ENCODE measurements at places on chromosomes 13 and 19. TPM values are rescaled to one million over a fixed set of nuclear protein-coding genes. Genes with fewer than 3 reads are reported as not detected.

Gene PEG3
- total RNA-seq: 3.9 TPM

GRCh38 chr19:5086230-5086629 lies 117.3 kb downstream of the KDM4B start:
- no peak for DNase-seq

Gene TNFSF13B
- total RNA-seq: 5.4 TPM

DNA sequence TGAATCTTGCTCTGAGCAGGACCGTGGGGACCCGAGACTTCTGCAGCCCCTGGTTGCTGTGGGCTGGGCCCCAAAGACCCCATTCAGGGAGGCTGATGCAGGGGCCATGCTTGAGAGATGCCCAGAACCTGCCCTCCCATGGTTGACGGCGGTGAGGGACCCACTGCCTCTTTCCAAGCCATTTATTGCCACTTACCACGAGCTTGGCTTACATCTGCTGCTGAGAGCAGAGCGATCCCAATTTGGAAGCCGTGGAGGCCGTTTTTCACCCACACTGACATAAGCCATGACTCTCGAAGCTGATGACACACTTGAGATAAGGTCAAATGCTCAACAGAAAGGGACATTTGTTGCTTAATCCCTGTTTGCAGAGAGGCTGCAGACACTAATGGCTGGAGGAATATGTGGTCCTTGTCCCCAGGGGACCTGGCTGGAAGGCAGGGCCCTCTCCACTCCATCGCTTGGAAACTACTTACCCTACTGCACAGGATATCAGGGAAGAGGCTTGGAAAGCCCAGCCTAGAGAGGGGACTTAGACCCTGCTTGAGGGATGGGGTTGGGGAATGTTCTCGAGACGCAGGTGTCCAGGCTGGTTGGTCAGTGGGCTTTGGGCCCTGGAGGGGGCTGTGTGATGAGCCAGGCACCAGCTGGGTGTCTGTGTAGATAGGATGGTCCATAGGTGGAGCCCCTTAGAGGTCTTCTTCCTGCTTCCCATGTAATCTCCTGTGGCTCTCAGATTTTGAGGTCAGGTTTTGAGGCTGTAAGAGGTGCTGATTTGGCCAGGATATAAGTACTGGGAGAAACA lies 15.3 kb downstream of the ZNF536 start:
- DNase-seq: no peak

DNA sequence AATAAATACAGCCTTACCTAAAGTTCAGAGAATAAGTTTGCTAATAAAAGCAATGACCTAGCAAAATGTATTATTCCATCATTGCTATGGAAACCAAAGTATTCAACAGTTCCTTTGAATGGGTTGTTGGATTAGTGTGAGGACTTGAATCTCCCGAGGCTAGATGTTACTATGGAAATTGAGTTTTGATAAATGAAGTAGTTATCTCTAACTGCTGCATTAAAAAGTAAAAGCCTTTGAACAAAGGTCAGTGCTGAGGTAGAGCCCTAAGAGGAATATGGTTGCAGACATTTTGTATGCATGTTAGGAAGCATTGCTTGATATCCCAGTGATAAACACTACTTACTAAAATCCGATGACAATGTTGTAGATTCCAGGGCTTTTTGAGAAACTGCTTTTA lies 6.2 kb downstream of the KLF5 start:
- DNase-seq: no peak

DNA sequence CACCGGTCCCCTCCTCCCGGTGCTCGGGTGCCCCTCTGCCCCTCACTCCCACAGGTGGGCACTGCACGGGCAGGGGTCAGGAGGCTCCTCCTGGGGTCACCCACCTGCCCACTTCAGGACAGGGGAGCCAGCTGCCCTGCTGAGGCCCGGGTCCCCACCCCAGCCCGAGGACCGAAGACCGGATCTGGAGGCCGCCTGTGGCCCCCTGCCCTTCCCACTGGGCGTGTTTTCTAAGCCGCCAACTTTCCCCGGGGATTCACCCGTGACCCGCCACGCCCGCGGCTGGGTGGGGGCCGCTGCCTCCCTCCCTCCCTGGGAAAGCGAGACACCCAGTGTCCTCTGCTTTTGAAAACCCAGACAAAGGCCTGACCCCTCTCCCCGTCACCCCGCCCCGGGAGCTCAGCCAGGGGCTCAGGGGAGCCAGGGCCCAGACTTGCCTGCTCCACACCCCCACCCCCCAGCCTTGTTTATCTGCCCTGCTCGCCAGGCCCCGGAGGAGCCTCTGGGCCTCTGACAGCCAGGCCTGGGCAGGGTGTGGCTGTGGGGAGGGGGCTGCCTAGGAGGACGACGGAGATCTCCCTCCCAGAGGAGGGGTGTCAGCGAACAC lies 1.3 kb downstream of the PALM start:
- no peak for DNase-seq

GRCh38 chr19:48102870-48103751 lies 7.5 kb downstream of the PLA2G4C start:
- peak; percentile 68 for DNase-seq

Gene ZNF813
- 3.9 TPM for total RNA-seq

DNA sequence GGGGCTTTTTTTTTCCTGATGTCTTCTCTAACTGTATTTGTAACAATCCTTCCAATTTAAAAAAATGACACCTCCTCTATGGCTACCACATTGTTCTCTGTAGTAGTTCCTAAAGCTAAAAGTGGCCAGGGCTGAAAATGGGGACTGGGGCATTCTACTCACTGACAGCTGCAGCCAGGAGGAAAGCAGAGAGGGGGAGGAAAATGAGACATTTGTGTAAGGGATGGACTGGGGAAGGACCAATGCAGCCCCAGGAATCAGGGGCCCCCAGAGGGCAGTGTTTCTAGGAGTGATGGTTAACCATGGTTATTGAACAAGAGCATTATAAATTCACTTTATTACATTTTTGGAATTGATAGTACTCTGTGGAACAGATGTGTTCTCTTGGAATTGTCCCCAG lies 34.3 kb upstream of the C1QTNF9 start:
- no peak for DNase-seq

Measured in fibroblast of lung (primary cell).